ENCODE measurements at places on chromosomes 7 and 10.

DNA sequence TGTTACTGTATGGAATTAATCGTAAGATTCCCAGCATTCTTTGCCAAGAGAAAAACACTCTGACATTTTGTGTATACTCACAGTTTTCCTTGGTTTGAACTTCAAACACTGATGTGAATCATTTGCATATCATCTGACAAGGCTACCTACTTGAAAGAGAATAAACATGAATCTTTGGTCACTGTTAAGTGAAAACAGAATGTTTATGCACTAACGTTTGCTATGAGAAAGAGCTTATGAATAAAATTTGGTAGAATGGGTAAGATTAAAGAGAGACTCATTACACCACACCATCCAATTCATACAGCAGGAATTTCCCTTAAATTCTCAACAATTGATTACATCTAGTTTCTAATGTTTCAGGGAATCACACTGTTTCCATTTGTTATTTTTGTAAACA lies 46.6 kb downstream of the MACC1 start:
- no peak for DNase-seq

- no peak for DNase-seq
These were observed 232.5 kb downstream of the PTEN start for GRCh38 chr10:88095778-88096431.

- no peak for DNase-seq
These were observed 155.7 kb downstream of the MGMT start for GRCh38 chr10:129622736-129623135.

- no peak for DNase-seq
These were observed 15.9 kb downstream of the VSIR start for GRCh38 chr10:71757399-71757922.

GRCh38 chr10:128092454-128092853 lies 33.8 kb downstream of the MKI67 start:
- DNase-seq: no peak

DNA sequence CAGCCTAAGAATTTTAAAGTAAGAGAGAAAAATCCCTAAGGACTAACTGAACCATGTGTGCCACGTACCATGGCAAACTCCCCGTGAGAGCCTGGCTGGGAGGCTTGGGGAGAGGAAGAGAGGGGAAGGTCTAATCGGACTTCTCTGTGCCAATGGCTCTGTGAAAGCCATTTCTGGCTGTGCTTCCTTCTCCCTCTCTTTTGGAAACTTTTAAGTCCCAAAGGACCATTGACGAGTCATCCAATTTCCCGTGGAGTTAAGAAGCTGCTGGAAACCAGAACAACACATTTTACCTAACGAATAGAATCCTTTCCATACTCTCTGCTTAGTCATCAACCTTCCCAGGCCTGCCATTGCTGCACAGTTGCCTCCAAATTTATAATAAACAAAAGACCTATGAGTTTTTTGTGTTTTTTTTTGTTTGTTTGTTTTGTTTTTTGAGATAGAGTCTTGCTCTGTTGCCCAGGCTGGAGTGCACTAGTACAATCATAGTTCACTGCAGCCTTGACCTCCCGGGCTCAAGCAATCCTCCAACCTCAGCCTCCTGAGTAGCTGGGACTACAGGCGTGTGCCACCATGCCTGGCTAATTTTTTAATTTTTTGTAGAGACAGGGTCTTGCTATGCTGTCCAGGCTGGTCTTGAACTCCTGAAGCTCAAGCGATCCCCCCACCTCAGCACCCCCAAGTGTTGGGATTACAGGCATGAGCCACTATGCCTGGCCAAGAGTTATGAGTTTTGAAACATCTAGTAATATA lies 13.2 kb downstream of the LAMB1 start:
- DNase-seq: no peak

DNA sequence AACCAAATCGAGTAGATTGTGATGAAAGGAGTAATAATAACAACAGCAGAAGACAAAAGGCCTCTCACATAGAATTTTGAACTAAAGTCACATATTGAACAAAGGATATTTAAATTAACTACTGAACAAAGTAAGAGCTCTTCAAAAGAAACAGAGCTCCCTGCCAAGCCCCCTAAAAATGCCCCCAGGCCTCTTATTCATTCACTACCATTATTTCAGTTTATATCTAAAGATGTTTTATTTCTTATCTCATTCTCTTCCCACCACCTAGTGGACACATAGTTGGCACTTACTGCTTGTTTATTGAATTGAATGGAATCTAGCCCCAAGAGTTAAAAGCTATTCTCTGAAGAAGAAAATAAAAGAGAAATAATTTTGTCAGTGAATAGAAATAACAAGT lies 37.4 kb downstream of the VCL start:
- DNase-seq: no peak

GRCh38 chr7:131122394-131122793 lies 205.3 kb upstream of the MKLN1 start:
- no peak for DNase-seq

DNA sequence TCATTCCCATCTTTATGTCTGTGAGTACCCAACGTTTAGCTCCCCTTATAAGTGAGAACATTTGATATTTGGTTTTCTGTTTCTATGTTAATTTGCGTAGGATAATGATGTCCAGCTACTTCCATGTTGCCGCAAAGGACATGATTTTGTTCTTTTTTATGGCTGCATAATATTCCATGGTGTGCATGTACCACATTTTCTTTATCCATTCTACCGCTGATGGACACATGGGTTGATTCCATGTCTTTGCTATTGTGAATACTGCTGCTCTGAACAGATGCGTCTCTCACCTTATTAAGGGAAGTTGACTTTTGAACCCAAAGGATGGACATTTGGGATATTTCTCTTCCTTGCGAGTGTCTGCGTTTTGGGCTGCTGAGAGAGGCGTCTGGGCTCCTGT lies 50.2 kb downstream of the GTF2IRD1 start:
- DNase-seq: no peak
